ENCODE measurements at places on chromosomes 1 and 21. TPM values are rescaled to one million over a fixed set of nuclear protein-coding genes. Genes with fewer than 3 reads are reported as not detected.

RSPH1 gene
- 0.34 TPM for polyA plus RNA-seq

DIO1 gene
- polyA plus RNA-seq = not detected

APCS gene
- polyA plus RNA-seq = 0.55 TPM

FBXO2 gene
- 2.7 TPM for polyA plus RNA-seq

HSPG2 gene
- polyA plus RNA-seq = 214 TPM

ACOT11 gene
- polyA plus RNA-seq = 1.1 TPM

FCGR1A gene
- 2.0 TPM for polyA plus RNA-seq

PLA2G2F gene
- not detected for polyA plus RNA-seq

IGSF3 gene
- 1.1 TPM for polyA plus RNA-seq

S100A7 gene
- not detected for polyA plus RNA-seq

OLFML3 gene
- 139 TPM for polyA plus RNA-seq

ORC1 gene
- polyA plus RNA-seq = 0.19 TPM

FAM72A gene
- 5.3 TPM for polyA plus RNA-seq

NTMT2 gene
- polyA plus RNA-seq = not detected

HCN3 gene
- polyA plus RNA-seq = 1.3 TPM

LDLRAD1 gene
- not detected for polyA plus RNA-seq

ENAH gene
- polyA plus RNA-seq = 18.8 TPM

CYP4Z1 gene
- 1.0 TPM for polyA plus RNA-seq

SMYD2 gene
- polyA plus RNA-seq = 15.6 TPM

SLAMF9 gene
- polyA plus RNA-seq = not detected

A3GALT2 gene
- polyA plus RNA-seq = not detected

NID1 gene
- polyA plus RNA-seq = 25.8 TPM
